ENCODE measurements at places on chromosomes 3 and 15.

GRCh38 chr3:155420881-155421486 lies 127.5 kb upstream of the STRIT1 start:
- no peak for DNase-seq

- DNase-seq, result no peak
Observed at GRCh38 chr3:31469385-31469784, 63.3 kb upstream of the STT3B start.

- no peak for DNase-seq
Observed at GRCh38 chr3:149245738-149246451, 24.3 kb upstream of the CP start.

GRCh38 chr3:35262406-35262805 lies 376.9 kb upstream of the ARPP21 start:
- DNase-seq, result no peak

- DNase-seq, result no peak
Observed at GRCh38 chr3:143151004-143151731, 31.6 kb downstream of the CHST2 start.

DNA sequence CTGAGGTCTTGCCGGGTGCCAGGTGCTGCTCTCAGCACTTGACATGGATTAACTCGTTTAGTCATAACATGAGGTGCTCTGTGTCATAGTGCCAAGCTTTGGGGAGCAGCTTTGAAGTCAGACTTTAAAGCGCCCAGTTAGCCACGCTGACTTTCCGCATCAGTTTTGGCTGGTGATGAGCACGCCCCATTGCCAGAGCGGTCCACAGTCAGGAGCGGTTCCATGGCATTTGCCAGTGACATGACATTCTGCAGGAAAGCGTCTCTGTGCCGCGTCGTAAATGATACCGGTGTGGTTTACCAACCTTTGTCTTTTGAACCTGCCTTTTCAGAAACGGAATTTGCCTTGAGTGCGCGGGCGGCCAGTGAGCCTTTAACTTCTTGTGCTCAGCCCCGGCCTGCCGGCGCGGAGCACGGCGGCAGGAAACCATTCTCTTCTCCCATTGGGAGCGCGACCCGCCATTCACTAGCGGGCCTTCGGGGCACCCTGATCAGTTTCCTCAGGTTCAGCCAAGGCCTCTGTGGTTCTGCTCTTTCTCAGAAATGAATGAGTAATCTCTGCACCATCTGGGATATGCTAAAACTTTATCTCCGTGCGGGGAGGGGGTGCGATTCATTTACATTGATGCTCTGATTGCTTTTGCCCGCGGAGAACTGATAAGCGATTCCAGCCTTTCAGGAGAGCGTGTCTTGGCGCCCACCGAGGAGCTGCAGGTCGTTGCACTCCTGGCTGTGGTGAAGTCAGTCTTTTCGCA lies 1.7 kb upstream of the SLC2A2 start:
- no peak for DNase-seq

- no peak for DNase-seq
Observed at GRCh38 chr3:38125305-38126120, 11.4 kb downstream of the ACAA1 start.

Data from GM12891 (cell line).